ENCODE measurements at places on chromosomes 4 and X.
A peak's percentile ranks its signal among the peaks of the same experiment; 100 is the strongest.

DNA sequence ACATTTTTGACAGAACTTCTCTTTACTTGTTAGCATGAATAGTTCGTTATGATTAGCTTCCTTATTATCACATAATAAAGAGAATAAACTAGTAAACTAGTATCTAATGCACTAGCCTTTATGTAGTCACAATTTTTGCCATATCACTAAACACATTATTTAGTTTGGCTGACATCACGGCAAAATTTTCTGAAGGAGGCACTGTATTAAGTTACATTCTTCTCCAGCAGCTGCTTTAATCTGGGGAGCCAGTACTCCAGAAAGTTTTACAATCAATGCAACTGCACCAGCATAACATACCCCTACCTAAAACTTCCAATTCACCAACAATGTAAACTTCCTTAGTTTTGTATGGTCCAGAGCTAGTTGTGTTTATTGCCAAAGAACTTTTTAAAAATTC lies 87.8 kb downstream of the FIP1L1 start:
- DNase-seq, result no peak

DNA sequence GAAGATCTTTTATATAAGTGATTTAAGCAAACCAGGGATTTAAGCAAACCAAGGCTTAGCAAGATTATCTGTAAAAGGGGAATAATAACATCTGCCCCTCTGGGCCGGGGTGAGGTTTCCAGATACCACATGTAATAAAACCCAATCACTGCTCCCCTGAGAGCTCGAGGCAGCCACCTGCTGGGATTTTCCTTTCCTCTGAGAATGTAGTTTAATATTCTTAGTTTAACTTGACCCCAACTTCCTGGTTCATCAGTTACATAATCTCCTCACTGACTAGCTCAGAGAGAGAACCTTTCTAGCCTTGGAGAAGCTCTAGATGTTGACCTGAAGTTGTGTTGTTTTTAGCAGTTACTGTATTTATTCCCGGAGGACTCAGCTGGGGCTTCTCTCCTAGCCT lies 322.4 kb downstream of the ARHGAP10 start:
- DNase-seq, result no peak

DNA sequence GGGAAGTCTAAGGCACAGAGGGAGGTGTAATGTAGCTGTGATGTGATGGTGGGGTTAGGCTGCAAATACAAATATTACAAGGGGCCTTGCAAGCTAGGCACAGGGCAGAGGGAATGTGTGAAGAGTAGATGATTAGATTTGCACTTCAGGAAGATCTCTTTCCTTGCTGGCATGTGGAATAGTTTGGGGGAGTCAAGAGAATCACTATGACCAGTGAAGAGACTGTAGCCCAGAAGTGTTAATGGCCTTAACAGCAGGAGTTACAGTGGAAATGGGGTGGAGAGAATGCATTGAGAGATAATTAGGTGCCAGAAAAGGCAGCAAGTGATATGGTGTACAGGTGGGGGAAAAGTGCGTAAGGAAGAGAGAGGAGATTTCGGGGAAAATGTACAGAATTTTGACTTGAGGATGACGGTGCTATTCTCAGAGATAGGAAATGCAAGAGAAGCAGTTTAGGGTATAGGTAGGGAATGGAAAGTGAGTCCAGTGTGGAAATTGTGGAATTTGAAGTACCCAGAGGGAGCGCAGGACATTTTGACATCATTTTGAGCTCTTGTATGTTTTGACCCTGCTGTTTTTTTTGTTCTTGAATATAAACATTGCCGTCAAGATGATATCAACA lies 10.2 kb upstream of the TAPT1 start:
- DNase-seq, result no peak

GRCh38 chrX:115560978-115561604 lies at the start of gene PLS3:
Gene PLS3 (plus strand): TSS chrX:115561174. CDS start chrX:115610251, 49,077 bp downstream.
- DNase-seq, result no peak

- no peak for DNase-seq
Measured at GRCh38 chr4:44629280-44629866, 22.1 kb downstream of the YIPF7 start.

DNA sequence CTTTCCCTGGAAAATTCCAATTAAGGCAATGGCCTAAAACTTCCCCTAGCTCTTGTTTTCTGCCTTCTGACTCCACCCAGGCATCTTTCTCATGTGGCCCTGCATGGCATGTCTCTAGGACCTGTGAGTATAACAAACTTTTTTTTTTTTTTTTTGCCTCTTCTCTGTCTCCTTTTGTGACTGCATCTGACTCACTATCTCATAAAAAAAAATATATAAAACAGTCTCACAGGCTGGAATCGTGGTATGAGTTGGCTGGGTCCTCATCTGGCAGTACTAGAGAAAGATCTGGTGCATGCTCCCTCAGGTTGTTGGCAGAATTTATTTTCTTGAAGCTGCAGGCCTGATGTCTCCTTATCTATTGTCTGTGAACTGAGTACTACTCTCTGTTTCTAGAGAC lies 313.9 kb downstream of the TECRL start:
- no peak for DNase-seq

GRCh38 chr4:160021870-160022269 lies 919.0 kb downstream of the RAPGEF2 start:
- no peak for DNase-seq

DNA sequence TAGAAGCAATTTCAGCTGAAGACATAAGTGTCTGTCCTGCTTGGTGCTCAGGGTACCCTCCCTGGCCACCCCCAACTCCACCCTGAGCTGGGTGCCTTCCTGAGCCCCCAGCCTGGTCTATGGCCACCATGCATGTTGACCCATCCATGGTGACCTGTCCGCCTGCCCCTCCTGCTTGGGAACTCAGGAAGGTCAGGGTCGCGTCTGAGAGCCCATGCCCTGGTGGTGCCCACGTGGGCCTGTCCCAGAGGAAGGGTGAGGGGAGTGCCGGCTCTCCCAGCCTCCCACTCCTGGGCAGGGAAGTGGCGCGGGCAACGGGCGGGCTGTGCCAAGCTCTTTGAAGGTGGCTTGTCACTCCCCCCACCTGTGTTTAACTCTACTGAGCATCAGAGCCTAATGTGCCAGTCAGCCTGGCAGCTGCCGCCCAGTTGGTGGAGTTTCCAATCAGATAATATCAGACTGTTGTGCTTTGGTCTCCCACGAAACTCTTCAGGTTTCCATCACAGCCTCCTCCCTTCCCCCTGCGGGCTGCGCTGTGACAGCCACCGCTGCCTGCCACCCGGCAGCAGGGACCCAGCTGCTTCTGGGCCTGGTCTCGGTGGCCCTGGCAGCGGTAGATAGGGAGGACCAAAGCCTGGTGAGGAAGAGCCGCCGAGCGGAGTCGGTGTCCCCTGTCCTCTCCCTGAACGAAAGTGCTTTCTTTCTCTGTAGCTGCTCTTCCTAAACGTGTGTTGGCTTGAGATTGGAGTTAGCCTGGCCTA lies 4.8 kb downstream of the SH3BP2 start:
- no peak for DNase-seq

- DNase-seq, result no peak
Measured at GRCh38 chr4:118790544-118790943, 45.4 kb downstream of the SEC24D start.

DNA sequence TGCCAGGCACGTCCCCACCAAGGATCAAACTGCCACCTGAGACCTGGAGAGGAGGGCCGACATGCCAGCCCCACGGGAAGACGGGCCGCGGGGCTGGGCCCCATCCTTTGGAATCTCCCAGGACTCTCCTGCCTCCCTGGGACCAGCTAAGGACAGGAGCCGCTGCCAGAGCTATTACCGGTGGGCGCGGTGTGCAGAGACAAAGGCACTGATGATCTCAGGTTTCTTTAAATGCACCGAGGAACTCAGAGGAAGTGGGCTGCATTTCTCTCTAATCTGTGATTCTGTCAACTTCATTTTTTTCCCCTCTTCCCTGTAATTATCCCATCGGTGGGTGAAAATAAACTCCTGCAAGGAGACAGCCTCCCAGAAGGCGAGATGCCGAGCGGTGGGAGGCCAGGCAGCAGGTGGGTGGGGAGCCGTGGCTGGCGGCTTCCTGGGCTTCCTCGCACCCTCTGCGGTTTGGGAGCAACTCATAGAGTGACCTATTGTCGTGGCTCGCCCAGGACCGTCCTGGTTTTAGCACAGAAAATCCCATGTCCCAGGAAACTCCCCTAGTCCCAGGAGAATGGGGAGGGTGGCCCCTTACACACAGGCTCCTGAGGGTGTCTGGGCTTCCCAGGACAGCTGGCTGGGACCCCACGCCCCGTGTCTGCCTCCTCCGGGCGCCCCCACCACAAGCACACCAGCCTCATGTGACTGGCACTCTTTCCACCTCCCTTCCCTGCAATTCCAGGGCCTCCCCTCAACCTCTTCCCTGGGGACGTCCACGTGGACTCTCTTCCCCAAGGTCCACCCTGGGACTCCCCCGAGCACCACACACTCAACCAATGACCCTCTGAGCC lies 62.3 kb upstream of the ADRA2C start:
- DNase-seq, result no peak

DNA sequence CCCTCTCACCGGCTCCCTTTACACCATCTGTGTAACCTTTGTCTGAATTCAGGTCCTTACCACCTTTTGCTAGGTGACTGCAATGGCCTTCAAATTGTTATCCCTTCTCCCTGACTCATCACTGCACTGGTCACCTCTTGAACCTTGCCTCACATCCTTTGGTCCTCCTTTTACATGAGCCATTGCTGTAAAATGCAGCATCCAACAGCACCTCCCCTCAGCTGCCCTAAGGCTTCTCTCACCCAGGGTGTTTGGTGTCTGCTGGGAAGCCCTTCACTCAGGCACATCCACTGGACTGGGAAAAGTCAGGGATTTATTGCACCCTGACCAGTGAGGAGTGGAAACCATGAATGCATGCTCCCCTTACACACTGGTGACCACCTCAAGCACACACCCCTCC lies 192.5 kb upstream of the GATB start:
- no peak for DNase-seq

DNA sequence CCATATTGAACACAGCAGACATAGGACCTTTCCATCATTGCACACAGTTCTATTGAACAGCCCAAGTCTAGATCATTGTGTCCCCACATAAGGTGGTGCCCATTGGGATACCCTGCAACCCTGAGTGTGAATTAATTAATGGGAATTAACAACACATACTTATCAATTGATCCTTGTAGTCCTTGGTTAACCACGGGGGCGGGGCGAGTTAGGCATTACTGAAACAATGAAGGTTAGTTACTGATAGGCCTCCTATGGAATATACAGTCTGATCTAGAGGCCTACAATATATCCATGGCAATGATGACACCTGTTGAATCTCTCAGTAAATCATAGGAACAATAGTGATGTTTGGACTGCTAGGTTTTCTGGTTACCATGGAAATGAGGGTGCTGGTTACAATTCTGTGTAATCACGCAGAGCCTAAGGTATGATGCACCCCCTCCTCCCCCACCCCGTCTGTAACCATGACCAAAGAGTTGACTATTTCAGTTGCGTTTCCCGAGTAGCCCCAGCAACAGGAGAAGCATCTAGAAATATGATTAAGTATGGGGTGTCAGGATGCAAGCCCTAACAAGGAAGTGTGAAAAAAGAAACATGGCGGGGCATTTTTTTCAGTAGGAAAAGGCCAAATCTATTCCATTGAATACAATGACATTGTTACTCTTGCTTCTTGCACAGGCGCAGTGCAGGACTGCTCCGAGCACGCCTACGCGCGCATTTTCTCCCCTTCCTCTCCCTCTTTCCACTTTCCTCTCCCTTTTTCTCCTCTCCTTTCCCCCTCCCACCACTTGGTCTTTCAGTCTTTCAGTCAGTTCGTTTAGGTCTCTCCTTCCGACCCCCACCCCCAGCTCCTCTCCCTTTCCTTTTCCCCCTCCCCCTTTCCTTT lies 677 bp upstream of the NONO start:
- DNase-seq, result peak; percentile 2

DNA sequence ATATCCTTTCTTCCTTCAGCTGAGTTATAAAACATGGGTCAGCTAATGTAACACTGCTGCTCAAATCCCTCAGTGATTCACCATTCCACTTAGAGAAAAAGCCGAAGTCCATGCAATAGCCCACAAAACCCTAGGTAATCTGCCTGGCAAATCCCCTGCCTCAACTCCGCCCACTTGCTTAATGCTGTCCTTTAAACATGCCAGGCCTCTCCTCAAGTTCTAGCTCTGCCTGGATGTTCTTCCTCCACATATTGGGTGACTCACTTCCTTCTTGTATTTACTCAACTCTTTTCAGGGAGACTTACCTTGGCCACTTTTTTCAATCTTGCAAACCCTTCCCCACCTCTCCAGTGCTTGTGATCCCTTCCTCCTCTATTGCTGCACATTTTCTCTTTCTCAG lies 89.8 kb downstream of the EMCN start:
- DNase-seq, result no peak

DNA sequence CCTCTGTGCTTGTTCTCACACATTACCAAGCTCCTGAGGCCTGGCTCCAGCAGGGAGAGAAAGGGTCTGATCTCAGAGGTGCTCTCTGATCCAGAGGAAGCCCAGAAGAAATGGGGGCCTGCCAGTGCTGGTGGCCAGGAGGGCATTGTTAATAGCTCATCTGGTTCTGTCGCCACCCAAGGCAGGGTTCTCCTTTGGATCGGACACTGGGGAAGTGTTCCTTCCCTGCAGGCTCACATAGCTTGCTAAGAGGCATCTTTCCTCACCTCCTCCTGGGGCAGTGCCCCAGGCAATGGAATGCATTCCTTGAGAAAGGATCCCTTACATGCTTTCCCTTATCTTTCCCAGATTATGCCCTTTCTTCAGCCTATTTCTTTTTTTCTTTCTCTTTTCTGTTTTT lies 53.8 kb downstream of the RBM47 start:
- DNase-seq, result no peak

DNA sequence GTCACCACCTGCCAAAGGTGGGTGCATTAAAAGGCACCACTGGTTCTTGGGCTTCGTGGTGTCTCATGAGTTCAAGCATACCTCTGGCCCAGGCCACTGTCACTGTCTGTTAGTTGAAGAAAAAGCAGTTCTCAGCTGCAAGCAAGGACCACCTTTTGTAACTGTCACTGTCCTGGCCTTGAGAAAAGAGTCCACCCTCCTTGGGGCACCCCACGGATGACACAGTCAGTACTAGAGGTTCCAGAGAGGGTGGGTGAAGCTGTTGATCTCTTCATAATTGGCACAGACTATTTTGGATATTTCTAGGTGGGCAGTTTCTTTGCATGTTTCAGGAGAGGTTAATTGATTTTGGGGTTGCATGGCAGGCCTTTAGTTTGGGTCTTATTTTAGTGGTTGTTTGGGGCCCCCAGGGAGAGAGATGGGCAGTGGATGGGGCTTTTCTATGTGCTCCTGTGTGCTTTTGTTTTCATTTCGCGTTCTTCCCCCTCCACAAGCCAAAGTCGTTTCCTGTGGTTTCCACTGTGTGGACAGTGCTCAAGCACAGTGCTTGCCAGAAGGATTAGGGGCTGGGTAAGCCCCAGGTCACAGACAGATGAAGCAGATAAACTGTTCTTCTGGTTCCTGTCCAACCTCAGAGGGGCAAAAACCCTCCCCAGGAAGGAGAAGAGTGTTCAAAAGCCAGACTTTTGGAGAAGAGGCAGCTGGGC lies 156.2 kb upstream of the PPP1R2C start:
- no peak for DNase-seq

DNA sequence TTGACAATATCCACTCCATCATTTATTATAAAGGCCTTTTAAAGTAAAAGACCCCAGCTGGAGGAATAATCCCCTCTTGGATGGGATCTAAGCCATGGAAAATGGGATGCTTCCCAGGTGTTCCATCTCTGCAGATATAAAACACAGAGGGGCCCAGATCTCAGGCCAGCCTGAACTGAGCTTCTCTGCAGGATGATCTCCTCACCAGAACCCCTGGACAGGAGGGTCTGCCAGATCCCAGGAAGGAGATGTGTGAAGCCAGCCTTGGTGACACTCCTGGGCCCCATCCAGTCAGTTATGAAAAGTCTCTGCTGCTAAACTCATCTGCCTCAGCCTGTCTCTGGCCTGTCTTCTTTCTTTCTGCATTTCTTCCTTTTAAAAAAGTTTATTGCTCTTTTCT lies 56.7 kb downstream of the HTRA3 start:
- DNase-seq, result no peak

- no peak for DNase-seq
Measured at GRCh38 chr4:6229095-6229494, 28.7 kb upstream of the JAKMIP1 start.
